ENCODE measurements at places on chromosomes 4 and X. TPM values are rescaled to one million over a fixed set of nuclear protein-coding genes. Genes with fewer than 3 reads are reported as not detected.

- no peak for DNase-seq
Measured at GRCh38 chrX:77694491-77694890, 91.5 kb downstream of the ATRX start.

- no peak for DNase-seq
Measured at GRCh38 chr4:88927420-88927819, 129.6 kb downstream of the FAM13A start.

DNA sequence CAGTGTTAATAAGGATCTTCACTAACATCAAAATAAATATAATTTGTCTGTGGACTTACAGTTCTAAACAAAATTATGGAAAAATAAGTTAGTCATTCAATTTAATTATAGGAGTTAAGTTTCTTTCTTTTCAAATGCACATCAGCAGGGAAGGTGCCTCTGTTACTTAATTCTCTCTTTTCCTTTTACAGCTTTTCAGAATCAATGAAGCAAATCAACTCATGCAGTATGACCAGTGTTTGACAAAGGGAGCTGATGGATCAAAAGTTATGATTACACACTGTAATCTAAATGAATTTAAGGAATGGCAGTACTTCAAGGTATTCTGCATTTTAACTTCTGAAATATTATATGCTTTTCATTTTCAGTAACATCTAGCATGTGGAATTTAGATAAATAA is 15.9 kb downstream of the HMGB2 start:
- DNase-seq: no peak

GRCh38 chr4:71470524-71470923 is 131.7 kb downstream of the SLC4A4 start:
- DNase-seq: no peak

CPXCR1 gene
- total RNA-seq: not detected
